Anterior cingulate cortex (tissue), 58 donors: ENCODE measurements at places on chromosomes 11 and 22.

DNA sequence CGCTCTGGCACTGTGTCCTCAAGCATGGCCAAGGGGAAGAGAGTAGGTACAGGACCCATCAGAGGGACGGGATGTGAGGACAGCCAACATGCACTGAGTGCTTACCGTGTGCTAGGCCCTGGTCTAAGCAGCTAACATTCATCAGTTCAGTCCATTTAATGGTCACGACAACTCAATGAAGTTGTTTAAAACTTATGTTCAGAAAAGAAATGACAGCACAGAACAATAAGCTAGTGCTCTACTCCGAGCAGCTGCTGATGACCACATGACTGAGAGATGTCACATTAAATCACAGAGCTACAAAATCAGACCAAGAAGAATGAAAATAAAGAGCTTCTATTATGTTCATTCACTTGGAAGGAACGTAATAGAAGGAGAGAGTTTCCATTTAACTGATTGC is 26.3 kb downstream of the PRDM10 start:
- no peak for DNase-seq

DNA sequence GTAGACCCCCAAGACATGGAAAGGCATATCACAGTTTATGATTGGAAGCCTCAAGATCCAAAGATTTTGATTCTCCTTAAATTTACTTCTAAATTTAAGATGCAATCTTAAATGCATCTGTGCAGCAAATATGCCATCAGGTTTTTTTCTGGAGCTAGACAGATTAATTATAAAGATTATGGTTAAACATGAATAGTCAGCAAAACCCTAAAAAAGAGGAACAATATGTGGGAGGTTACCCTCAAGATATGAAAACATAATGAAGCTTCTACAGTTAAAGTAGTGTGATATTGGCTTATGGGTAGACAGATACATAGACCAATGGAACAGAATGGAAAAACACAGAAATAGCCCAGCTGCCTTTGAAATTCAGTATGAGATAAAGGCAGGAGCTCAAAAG is 31.7 kb downstream of the OR8B12 start:
- no peak for DNase-seq

DNA sequence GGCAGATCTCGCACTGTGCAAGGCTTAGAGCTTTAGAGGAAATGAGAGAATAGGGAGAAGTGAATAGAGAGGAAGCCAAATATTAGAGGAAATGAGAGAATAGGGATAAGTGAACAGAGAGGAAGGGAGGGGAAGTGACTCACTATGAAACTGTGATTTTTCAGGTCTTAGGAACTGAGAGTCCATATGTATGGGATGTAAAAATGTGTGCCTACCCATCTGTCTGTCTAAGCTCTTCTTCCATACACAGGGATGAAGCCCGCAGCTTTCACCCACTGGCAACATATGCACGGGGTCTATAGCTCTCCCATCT is 6.4 kb upstream of the CCDC86 start:
- no peak for DNase-seq

GRCh38 chr22:46797355-46797754 is 34.9 kb downstream of the TBC1D22A start:
- DNase-seq = no peak

GRCh38 chr11:72229336-72229924 is 4.9 kb downstream of the INPPL1 start:
- no peak for DNase-seq

GRCh38 chr11:72721689-72722049 is 30.5 kb downstream of the ARAP1 start:
- no peak for DNase-seq

DNA sequence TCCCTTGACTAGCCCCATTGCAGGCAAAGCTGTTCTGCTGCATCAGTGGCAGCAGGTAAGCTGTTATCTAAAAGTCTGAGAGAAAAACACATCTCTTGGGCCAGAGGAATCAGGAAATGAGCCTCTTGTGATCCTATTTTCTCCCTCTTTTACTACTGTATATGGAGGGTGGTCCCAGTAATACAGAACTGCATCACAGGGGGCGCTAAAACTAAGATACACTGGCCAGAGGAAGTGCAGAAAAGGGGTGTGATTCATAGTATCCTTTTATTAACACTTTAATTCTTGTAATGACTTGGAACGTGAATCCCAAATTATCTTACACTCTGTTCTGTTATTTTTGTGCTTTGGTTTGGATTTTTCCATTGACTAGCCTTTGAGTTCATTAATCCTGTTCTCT is 8.8 kb upstream of the MED17 start:
- no peak for DNase-seq

GRCh38 chr11:125271483-125272091 is 107.0 kb downstream of the PKNOX2 start:
- DNase-seq = no peak

DNA sequence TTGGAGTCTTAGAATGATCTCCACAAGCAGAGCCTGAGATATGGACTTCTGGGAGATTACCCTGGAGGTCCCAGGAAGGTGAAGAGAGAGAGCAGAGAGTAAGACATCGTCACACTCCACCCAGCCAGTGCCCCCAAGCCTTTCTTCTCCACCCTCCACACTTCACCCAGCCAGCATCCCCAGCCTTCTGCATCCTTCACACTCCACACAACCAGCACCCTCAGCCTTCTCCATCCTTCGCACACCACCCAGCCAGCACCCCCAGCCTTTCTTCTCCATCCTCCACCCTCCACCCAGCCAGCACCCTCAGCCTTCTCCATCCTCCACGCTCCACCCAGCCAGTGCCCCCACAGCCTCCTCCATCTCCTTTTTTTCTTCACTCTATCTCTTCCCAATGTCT is 603.9 kb upstream of the B3GAT1 start:
- DNase-seq = no peak

GRCh38 chr22:44337678-44338004 is 24.9 kb upstream of the SHISAL1 start:
- DNase-seq = no peak

- no peak for DNase-seq
These were observed 691.0 kb upstream of the API5 start for GRCh38 chr11:42620796-42621195.

GRCh38 chr11:112968941-112969713 is 7.9 kb downstream of the NCAM1 start:
- DNase-seq = no peak

DNA sequence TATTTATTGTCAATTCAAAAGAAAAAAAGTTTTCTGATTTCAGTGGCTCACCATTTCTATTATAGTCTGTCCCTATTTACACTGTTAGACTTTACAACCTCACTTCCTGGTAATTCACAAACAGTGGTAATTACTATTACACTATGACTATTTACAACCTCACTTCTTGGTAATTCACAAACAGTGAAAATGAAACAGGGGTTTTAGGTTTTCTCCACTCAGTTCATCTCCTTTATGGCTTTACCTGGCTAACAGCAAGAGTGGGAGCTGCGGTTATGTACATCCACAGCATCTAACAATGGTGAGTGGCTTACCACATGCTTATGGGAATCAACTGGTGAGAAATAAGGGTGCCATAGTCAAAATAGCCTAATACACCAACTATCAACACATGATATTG is 166.4 kb downstream of the CASP12 start:
- no peak for DNase-seq

DNA sequence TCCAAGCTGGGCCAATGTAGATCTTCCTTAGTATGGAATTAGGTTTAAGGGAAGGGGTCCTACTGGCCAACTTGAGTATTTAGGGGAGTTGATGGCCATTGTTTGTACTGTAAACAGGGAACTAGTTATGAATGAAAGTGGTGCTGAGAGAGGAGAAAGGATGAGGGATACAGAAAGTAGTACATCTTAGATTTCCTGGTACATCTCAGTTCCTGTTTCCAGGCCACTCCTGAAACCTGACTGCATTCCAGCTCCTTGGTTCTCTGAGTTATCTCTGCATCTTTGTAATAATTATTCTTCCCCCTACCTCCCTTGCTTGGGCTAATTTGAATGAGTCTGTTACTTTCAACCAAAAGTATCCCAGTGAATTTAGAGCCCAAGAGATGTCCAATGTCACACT is 30.1 kb downstream of the MIAT start:
- no peak for DNase-seq

- DNase-seq = no peak
These were observed 715.2 kb upstream of the RAG2 start for GRCh38 chr11:37313266-37313665.

DNA sequence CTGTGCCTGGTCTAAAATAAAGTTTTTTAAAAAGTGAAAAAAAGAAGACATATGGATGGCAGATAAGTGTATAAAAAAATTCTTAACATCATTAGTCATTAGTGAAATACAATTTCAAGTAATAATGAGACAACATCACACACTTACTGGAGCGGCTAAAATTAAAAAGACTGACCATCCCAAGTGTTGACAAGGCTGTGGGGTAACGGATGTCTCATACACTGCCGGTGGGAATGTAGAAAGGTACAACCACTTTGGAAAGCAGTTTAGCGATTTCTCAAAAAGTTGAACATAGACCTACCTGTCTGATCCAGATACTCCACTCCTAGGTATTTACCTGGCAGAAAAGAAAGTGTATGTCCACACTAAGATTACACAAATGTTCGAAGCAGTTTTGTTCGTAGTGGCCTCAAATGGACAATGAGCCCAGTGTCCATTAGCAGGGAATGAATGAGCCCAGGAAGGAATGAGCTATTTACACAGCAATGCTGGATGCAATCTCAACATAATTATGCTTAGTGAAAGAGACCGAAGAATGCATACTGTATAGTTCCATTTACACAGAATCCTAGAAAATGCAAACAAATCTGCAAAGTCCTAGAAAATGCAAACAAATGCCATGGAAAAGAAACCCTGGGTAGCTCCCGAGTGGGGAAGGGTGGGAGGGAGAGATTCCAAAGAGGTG is 6.7 kb upstream of the MUC2 start:
- DNase-seq = no peak

DNA sequence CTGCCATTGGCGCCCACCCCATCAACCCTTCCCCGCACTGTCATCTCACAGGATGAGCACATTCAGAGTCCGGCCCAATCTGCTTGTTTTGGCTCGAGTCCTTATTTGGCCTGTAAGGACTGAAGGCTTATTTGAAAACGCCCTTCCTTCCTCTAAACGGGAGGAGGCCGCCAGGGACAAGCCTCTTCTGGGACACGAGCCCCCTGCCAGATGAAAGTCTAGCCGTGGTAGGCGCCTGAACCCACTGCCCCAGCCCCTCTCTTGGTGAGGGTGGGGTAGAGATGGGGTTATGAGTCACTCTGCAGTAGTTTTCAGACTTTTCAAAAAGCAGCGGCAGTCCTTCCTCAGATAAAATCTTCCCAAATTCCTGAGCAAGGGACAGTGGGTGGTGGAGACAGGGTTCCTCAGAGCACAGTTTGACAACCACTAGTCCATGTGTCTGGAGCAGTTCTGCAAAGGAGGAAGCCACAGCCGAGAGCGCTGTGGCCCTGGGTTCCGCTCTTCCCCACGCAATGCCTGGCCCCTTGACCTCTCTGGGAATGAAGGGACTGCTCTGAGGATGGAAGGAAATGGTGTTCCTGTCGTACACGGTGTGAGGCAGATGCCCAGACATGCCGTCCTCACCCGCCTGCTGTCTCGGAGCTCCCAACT is 57.0 kb downstream of the MYH9 start:
- no peak for DNase-seq

DNA sequence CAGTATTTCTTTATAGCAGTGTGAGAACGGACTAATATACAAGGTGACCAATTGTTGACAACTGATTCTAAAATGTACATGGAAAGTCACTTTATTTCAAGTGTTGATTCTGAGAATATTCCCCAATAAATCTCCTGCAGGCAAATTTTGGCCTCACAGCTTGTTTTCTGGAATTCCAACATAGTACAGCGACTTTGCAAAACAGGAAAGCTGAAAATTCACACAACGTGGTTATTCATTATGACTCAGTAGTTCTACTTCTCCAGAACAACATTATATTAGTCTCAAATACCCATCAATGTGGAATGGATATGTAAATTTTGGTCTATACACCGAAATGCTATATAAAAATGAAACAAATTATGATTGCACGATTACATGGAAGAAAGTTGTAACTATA is 22.5 kb upstream of the OR5AN1 start:
- no peak for DNase-seq

GRCh38 chr11:119195680-119196079 is 10.4 kb downstream of the NHERF4 start:
- DNase-seq = no peak

GRCh38 chr11:329886-330253 is 9.2 kb upstream of the IFITM3 start:
- no peak for DNase-seq

DNA sequence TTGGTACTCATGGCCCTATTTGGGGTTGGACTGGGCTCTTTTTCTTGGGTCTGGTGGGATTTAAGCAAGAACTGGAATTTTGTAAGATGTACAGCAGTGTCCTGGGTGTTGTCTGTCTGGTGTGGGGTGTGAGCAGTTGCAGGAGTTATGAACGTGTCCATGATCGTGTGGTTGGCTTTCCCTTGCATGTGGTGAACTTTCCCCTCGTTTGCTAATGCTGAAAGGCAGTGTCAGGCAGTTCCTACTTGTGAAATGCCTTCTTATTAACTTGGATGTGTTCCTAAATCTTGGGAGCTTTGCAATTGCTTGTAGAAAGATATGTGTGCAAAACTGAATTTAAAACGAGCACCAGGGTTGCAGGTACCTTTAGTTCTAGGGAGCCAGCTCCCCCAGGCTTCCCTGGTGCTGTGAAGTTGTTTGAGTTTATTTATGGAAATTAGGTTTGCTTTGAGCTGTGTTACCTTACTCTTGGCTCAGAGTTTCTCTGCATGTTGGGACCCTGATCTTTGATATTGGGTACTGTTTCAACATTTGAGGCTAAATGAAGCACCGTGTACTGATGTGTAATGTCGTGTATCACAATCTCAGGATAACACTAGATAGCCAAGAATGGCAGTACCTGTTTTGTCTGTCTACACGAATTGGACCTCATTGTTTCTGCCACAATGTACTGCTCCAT is 35.8 kb upstream of the HSD17B12 start:
- DNase-seq = no peak

- DNase-seq = no peak
These were observed 553.7 kb downstream of the MN1 start for GRCh38 chr22:27247701-27248434.

GRCh38 chr11:22130462-22131053 is 62.3 kb upstream of the ANO5 start:
- no peak for DNase-seq

DNA sequence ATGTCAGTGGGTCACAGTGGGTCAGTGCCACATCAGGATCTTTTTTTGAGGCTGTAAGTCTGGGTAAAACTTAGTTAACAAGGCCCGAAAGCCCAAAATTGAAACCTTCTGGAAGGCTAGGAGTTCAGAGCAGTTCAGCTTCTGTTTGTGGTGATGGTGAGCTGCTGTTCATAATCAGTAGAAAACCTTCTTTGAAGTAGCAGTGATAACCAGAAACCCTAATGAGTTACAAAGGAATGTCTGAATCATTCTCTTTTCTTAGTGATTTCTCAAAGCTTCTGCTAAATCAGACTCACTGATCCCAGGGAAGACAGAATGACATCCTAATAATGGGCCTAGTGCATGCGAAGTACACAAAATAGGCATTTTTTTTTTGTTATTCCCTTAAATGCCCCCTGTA is 124.7 kb downstream of the PARVA start:
- no peak for DNase-seq

- peak; percentile 37 for DNase-seq
These were observed 15.2 kb upstream of the CDC42EP1 start for GRCh38 chr22:37544955-37545702.
